ENCODE measurements at places on chromosomes 12 and 14.

DNA sequence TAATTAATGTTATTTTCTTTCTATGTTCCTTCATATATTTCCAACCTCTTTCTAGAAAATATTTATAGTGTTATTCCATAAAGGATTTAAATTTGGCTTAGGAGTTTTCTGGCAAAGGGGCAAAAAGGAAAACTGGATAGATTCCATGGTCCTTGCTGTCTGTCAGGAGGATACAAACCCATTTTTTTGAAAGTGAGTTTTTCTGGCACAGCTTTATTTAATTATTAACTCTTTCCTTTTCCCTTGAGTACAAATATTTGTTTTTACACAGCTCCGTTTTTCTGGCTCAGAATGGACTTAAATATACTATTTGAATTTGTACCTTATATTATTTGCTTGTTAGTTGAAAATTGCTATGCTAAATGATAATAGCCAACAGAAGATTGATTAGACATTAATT, 56.3 kb downstream of the MNAT1 start:
- ATAC-seq = no peak

GRCh38 chr12:58966939-58967338, 46.6 kb upstream of the LRIG3 start:
- no peak for ATAC-seq

- no peak for ATAC-seq
These were observed at the start of gene APOLD1 for GRCh38 chr12:12784911-12785814. Gene APOLD1 (plus strand): TSS chr12:12785659. CDS start chr12:12785692, 33 bp downstream.

GRCh38 chr12:105977652-105978051, 161.1 kb downstream of the NUAK1 start:
- no peak for ATAC-seq

DNA sequence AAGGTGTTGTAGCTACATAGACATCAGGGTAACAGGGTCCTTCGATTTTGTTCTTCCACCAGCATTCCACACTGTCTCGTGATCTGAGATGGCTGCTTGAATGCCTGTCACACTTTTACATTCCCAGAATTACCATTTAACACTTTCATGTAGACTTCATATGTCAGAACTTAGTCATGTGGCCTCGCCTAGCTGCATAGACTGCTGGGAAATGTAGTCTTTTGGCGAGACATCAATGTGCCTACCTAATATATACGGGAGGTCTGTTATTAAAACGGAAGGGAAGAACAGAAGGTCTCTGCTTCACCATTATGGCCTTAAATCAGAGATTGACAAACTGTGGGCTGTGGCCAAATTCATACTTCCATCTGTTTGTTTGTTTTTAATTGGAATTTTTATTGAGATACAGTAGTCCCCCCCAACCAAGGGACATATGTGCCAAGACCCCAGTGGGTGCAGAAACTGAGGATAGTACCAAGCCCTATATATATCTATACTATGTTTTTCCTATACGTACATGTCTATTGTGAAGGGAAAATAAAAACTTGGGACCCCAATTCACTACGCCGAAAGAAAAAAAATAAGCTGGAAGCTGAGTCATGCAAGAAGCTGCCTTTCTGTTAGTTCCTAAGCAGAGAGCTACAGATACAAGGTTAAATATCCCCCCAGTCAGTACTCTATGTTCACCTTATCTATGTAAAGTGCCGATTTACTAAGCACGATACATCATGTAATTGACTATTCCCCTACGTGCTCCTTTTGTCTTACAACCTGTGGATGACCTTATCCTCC, 11.3 kb upstream of the HRK start:
- no peak for ATAC-seq

DNA sequence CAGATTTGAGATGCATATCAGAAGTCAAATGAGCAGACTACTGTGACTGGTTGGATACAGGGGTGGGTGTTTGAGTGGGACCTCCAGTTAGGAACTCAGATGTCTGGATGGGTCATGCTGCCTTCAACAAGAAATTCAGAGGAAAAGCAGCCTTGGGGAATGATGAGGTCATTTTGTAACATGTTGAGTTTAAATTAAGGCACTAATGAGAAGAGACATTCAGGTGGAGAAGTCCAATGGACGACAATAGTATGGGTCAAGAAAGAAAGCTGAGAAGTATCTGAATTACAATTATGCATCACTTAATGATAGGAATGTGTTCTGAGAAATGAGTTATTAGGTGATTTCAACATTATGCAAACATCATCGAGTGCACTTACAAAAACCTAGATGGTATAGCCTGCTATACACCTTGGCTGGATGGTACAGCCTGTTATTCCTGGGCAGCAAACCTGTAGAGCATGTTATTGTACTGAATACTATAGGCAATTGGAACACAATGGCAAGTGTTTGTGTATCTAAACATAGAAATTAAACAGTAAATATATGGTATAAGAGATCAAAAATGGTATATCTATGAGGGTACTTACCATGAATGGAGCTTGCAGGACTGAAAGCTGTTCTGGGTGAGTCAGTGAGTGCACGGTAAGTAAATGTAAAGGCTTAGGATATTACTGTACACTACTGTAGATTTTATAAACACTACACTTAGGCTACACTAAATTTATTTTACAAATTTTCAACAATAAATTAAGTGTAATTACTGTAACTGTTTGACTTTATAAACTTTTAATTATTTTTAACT, 414.7 kb downstream of the RAD51B start:
- no peak for ATAC-seq

DNA sequence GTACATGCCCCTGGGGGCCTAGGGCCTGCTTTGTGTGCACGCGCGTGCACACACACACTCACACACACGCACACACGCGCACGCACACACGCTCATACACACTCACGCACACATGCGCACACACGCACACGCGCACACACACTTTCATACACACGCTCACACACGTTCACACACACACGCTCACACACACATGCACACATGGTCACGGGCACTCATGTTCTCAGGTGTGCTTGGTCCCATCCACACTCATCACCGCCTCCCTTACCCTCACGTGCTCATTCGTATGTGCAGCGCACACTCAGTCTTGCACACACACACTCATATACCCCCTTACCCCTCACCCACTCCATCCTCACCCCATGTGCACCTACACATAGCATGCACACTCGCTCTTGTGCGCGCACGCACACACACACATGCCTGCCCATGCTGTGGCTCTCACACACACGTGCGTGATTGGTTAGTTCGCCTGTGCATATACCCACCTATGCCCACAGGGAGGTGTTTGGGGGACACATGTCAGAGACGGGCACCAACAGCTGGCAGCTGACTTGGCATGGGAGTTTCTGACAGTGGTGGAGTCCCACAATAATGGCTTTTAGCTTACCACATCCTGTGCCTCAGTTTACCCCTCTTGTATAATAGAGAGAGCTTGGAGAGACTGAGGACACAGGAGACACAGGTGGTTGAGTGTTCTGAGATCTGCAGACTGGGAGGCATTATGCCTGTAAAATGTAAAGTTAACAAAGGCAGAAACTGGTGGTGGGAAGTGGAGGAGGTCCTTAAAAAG, 28.7 kb downstream of the TSPAN9 start:
- ATAC-seq = no peak

Data from activated CD4-positive, CD25-positive, alpha-beta regulatory T cell treated with anti-CD3 and anti-CD28 coated beads, Interleukin-2, amount 50 U/mL, for 24 hours (primary cell).